ENCODE measurements at places on chromosomes 5 and 9.

GRCh38 chr9:129666575-129666974 is 1.1 kb downstream of the PRRX2 start:
- DNase-seq, result no peak

GRCh38 chr5:89534331-89534730 is 651.3 kb upstream of the MEF2C start:
- DNase-seq, result no peak

DNA sequence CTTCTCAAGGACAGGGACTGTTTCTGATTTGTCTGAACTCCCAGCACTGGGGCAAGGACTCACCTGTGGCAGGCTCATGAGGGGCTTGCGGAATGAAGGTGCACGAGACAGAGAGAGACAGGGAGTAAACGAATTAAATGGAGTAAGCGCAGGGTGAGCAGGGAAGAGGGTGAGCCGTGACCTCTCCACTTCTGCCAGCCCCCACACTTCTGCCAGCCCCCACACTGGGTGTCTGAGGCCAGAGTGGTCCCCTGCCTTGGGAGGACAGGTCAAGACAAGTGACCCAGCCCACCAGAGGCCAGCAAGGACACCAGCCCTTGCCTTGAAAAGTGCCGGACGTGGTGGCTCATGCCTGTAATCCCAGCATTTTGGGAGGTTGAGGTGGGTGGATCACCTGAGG is 37.2 kb downstream of the DAB2IP start:
- DNase-seq, result no peak

GRCh38 chr5:134905246-134905996 is 490 bp downstream of the PCBD2 start:
- DNase-seq, result peak; percentile 75

DNA sequence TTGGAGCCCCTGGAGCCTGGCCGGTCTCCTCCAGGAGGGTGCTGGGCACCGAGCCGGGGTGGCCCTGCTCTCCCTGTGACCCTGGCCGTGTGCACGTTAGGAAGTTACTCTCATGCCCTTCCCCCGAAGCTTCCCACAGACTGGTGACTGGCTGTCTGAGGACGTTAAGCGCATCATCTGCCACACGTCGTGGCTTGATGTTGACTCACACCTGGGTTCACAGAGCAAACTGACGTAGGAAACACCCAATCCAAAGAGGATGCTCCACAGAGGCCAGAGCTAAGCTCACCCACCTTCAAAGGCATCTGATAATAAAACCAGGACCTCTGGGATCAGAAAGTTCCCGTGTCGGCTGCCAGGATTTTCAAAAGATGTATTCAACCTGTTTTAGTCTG is 152.9 kb upstream of the PHYKPL start:
- DNase-seq, result peak; percentile 87

DNA sequence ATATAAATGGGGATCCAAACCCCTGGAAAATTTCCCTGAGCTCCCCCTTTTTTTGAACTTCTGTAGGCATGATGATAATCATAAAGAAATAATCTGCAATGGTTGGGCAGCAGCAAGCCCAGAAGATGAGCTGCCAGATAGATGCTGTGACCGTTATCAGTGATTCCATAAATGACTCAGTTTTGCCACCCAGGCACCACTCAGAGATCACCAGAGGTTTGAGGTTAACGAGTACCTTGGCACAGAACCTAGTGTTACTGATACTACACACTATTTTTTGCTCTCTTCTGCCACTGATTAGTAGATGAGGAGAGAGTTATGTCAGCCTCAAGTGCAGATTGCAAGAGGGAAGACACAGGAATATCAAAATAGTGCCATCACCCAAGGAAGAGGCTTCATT is 199.3 kb upstream of the PTGER4 start:
- DNase-seq, result no peak

GRCh38 chr5:140295414-140295813 is 7.5 kb downstream of the PFDN1 start:
- peak; percentile 66 for DNase-seq

DNA sequence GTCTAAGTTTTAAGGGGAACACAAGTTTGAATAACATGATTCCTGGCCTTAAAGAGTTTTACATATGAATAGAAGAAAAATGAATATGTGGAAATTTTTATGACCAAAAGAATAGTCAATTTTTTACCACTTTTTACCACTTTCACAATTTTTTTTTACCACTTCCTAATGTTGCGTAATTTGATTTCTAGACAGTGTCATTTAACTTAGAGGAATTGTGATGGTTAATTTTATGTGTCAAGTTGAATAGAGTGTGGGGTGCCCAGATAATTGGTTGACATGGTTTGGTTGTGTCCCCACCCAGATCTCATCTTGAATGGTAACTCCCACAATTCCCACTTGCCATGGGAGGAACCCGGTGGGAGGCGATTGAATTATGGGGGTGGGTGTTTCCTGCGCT is 416.6 kb downstream of the KIF4B start:
- peak; percentile 1 for DNase-seq

- DNase-seq, result no peak
Observed at GRCh38 chr9:72596451-72597180, 75.2 kb downstream of the TMC1 start.

- no peak for DNase-seq
Observed at GRCh38 chr9:119951090-119951489, 581.9 kb upstream of the BRINP1 start.

DNA sequence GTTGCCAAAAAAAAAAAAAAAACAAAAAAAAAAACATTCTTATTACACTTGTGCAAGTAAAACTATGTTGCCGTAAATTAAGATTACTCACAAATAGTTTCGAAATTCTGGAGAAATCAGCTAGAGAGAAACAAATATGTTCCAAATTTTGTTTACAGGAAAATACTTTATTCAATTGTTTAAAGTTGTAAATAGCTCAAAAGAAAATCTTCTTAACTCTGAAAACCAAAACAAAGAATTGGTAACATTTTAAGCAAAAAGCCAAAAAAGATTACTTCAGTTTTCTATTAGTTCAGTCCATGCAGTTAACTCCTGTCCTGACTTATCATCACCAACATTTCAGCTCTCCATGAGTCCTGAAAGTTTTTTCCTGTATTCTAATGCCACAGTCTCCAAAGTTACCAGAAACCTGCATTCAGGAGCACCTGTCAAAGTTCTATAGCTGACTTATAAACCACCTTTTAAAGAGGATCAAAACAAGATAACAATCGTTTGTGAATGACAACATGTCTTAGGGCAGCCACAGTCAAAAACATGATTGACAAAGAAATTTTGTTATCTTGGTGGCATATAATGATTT is 194.1 kb downstream of the RANBP17 start:
- DNase-seq, result no peak

DNA sequence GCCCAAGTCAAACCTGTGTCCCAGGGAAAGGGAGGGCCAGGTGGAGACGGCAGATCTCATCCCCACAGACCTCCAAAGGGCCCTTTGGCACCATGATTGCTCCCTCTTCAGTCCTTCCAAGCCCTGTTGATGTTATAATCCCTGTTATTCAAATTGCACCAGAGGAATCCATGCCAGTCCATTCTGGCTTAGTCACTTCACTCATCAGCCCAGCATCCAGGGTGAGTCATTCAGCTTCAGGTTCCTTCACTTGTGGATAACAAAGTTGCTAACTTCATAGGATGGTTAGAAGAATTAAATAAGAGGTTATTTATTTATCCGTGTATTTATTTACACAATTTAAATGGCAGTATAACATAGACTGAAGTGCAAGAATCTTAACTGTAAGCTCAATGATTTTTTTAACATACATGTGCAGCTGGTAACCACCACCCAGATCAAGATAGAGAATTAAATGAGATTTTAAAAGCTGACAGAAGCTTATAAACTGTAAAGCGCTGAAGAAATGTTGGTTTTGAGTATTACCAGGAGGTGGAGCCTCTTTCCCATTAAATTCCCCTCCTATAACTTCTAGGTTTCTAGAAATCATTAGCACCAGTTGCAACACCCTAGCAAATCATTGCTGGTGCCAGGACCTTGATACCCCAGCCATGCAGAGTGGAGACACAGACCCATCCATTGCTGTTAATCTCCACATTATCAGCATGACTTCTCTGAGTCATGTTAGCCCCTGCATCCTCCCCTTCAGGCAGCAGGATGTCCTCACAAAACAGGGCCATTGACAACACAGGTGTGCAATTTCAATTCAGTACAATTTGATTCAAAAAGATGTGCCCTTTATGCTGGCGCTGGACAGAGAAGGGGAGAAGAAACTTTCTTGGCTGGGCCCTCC is 77.4 kb downstream of the SEC61B start:
- peak; percentile 52 for DNase-seq

DNA sequence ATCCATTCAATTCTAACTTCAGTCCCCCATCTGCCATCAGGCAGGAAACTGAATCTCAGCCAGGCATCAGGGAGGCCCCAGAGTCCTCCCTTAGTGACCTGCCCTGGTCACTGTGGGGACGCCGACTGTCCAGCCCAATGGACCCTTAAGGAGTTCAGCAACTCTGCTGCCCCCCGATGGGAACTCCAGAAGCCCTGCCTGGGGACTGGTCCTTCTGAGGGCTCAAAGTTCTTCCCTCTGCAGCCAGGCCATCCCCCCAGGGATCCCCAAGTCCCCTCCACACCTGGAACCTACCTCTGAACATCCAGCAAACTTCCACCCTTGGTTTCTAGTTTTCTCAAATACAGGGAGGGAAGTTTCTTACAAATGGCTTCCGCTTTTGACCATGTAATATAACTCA is 76.8 kb downstream of the UBE2QL1 start:
- DNase-seq, result no peak

DNA sequence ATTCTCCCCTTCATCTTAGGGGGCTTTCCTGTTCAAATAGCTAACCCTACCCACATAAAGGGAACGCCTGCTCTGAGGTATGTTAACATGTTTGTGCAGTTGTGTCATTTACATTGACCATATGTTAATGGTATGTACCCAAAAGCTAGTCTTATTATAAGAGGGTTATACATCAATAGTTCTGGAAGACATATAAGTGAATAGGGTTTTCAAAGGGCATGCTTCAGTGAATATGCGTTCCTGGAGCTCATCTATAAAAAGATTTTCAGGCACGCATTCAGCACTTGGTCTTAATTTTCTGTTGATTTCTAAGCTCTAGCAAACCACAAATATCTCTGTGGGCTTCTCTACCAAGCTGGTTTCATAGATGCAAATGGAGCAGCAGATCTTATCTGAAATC is 766.1 kb downstream of the IRX1 start:
- no peak for DNase-seq

GRCh38 chr9:91163444-91163772 is 198.3 kb downstream of the AUH start:
- DNase-seq, result no peak

GRCh38 chr5:126236994-126237393 is 186.2 kb upstream of the GRAMD2B start:
- no peak for DNase-seq

- DNase-seq, result no peak
Observed at GRCh38 chr9:14273696-14274121, 40.2 kb downstream of the NFIB start.

- peak; percentile 78 for DNase-seq
Observed at GRCh38 chr5:69493396-69494133, 975 bp downstream of the OCLN start.

DNA sequence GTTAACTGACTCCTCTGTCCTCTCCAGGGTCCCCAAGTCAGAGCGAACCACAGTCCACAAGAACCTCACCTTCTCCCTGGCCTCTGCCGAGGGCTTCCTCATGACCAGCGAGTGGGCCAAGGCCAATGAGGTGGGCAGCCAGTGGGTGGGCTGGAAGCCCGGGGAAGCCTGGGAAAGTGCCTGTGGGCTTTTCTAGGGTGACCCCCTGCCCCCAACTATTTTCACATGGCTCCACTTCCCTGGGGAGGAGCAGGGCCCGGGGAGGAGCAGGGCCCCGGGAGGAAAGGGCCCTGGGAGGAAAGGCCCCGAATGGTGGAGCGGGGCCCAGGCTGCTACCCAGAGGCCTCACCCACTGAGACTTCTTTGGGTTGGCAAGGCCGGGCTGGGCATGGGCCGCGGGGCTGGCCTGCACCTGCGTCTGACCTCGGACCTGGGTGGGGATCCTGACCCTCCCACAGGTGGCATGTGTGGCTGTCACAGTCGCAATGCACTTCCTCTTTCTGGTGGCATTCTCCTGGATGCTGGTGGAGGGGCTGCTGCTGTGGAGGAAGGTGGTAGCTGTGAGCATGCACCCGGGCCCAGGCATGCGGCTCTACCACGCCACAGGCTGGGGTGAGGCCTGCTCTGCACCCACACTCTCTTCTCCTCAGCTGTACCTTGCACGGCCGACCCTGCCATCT is 17.9 kb downstream of the ADGRD2 start:
- DNase-seq, result no peak

- no peak for DNase-seq
Observed at GRCh38 chr9:19171271-19171670, 44.0 kb upstream of the PLIN2 start.

DNA sequence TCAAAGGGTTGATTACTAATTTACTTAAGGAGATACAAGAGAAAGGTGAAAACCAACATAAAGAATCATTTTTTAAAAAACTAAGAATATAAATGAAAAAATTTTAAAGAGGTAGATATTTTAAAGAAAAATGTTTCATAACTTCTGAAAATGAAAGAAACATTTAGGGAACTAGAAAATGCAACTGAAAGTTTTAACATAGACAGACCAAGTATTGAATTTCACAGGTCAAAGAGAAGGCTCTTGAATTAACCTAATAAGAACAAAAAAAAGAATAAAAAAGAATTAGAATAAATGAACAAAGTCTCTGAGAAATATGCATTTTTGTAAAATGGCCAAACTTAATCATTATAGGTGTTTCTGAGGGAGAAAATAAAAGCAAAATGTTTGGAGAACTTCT is 16.1 kb upstream of the FAM174A start:
- DNase-seq, result no peak

- DNase-seq, result peak; percentile 80
Observed at GRCh38 chr9:131237931-131238401, 38.3 kb downstream of the FAM78A start.

- DNase-seq, result no peak
Observed at GRCh38 chr9:130196643-130197042, 24.4 kb downstream of the NCS1 start.

- DNase-seq, result no peak
Observed at GRCh38 chr5:150254774-150255173, 34.8 kb downstream of the CAMK2A start.

DNA sequence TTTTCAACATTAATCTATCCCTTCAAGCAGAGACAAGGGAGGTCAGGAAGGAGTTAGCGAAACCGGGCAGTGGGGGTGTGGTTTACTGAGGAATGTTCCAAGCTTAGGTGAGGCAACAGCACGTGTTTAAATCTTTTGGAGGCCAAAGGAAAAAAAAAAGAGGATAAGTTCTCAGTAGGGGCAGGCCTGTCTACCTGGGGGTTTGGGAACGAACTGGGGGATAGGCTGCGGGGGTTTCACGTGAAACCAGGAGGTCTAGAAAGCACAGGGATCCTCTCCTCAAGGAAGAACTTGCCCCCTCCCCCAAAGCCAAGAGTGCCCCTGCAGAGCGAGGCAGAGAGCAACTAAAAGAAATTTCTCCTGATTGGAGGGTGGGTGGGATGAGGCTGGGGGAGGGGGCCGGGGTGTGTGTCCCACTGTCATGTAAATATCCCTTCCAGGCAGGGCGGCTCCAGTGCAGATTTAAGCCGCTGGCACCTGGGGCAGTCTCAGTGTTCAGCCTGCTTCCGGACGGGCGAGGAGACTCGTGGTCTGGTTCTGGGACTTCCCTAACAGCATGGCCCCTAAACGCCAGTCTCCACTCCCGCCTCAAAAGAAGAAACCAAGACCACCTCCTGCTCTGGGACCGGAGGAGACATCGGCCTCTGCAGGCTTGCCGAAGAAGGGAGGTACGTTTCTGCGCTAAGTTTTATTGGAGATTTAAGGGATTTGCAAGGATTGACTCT is 5.5 kb upstream of the SET start:
- peak; percentile 53 for DNase-seq

- DNase-seq, result peak; percentile 80
Observed at GRCh38 chr9:120481846-120482245, 98.1 kb downstream of the CDK5RAP2 start.

Data from suppressor macrophage treated with lipopolysaccharide for 1 hour (primary cell).